ENCODE measurements at places on chromosomes 4 and X.

DNA sequence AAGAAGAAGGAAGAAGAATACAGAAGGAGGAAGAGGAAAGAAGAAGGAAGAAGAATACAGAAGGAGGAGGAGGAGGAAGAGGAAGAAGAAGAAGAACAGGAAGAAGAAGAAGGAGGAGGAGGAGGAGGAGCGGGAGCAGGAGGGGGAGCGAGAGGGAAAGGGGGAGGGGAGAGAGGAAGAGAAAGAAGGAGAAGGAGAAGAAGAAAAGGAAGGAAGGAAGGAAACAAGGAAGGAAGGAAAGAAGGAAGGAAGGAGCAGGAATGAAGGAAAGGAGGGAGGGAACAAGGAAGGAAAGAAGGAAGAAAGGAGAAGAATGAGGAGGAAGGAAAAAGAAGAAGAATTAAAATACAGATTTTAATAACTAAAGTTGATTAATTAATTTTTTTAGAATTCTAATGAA is 82.5 kb upstream of the PTPN13 start:
- DNase-seq = no peak

DNA sequence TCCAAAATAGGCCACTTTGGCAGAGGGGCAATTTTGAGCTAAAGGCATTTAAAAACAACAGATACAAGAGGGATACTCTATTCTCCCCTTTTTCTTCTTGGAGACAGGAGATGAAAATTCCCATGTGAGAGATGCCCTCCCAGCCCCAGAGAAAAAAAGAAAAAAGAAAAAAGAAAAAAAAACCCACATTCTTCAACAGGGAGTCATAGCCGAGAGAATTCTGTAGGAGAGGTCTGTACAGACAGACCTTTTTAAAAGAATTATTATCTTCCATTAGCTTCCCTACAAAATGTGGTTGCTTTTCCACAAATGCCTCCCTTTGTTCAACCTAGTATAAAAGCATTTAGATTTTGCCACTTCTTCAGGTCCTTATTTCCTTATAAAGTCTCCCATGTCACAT is 89.9 kb downstream of the SPCS3 start:
- peak; percentile 48 for DNase-seq

GRCh38 chr4:94728056-94728766 is 29.5 kb upstream of the BMPR1B start:
- DNase-seq = peak; percentile 22

DNA sequence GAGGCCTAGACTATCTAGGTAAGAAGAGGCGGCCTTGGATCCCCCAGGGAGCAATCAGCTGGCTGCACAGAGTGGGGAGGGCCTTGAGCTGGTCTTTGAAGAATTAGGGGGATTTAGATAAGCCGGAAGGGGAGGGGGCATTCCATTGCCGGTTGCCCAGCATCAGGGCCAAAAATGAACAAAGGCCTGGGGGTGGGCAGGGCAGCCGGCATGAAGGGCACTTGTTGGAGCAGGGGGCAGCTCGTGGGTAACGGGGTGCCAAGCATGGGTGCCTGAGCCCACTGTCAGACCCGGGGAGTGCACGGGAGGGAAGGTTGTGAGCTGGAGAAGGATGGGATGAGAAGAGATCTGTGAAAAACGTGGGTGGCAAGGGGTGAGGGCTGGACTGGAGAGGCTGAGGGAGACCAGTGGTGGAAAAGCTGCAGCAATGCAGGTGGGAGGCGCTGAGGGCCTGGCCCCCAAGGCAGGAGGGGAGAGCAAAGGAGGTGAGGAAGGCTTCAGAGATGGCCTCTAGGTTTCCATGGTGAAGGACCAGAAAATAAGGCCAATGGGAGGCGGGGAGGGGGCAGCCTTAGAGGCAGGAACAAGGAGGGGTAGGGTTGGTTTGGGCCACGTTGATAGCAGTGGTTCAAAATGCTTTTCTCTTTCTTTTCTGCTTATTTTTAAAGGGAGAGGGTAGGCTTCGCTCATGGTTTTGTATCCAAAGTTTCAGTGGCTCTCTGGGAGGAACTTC is 8.6 kb downstream of the KLF3 start:
- no peak for DNase-seq

- no peak for DNase-seq
These were observed 69.3 kb upstream of the HMX1 start for GRCh38 chr4:8940792-8941491.

DNA sequence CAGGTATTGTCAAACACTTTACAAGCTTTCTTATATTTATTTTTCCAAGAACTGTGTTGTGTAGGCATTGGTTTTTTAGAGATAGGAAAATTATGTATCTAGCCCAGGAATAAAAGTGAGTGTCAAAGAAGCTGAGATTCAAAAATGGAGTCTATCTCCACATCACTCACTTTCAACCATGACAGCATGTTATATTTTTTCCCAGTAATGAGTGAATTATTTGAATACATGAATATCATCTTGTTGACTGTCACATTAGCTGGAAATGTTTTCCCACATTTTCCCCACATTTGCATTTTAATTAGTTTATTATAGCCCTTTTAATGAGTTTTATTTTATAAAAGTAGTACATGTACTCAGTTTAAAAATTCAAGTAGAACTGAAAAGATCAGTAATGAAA is 693.7 kb downstream of the PCDH18 start:
- DNase-seq = no peak

- DNase-seq = peak; percentile 96
These were observed 353.1 kb upstream of the BOD1L1 start for GRCh38 chr4:13980317-13981310.

GRCh38 chr4:8607603-8608481 is 15.3 kb downstream of the CPZ start:
- peak; percentile 3 for DNase-seq

GRCh38 chrX:126165401-126165720 is 728 bp downstream of the DCAF12L2 start:
- DNase-seq = no peak

DNA sequence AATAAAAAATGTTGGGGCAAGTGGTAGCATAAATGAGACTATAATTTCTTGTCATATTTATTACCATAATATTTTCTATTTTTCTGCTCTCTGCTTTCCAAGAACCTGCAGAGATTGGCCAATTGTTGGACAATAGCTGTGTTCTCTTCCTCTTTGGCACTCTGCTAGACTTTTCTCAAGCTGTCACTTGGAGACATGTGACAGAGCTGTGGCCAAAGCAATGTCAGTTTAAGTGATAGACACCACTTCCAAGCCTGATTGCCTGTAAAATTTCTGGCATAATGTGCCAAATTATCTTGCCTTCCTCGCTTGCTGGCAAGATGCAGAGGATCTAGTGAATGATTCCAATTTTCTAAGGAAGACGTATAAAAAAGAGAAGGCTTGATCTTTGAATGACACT is 162.2 kb upstream of the NDST4 start:
- DNase-seq = no peak

DNA sequence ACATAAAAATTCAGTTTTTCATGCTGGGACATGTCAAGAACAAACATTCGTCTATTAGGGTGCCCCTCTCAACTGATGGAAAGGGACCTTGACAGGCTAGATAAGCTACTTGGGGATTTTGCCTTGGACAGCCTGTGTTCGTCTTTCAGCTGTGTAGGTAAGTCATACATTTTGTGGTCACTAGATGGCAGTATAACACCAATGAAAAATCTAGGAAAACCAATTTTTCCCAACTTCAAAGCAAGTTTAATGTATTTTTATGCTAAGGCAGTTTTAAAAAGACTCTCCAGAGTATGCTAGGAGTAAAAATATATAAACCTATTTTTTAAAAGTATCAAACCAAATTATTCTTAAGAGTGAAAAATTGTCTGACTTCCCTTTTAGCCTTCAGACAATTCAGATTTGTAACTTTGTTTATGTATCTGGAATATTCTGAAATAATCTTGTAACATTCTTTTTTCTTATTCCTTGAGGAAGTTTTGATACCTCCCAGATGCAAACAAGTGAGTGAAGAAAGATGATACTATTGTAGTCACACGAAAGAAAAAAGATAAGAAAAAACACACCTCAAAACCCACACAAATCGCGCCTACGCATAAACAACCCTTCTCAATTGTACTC is 158.3 kb downstream of the CPE start:
- DNase-seq = peak; percentile 46

GRCh38 chr4:89067417-89067816 is 10.4 kb upstream of the FAM13A start:
- DNase-seq = peak; percentile 45

- no peak for DNase-seq
These were observed 38.2 kb downstream of the ZBTB49 start for GRCh38 chr4:4328206-4328605.

- DNase-seq = no peak
These were observed 22.2 kb downstream of the VSIG4 start for GRCh38 chrX:66017659-66018170.

- DNase-seq = no peak
These were observed 45.6 kb downstream of the ARFIP1 start for GRCh38 chr4:152825336-152825735.

DNA sequence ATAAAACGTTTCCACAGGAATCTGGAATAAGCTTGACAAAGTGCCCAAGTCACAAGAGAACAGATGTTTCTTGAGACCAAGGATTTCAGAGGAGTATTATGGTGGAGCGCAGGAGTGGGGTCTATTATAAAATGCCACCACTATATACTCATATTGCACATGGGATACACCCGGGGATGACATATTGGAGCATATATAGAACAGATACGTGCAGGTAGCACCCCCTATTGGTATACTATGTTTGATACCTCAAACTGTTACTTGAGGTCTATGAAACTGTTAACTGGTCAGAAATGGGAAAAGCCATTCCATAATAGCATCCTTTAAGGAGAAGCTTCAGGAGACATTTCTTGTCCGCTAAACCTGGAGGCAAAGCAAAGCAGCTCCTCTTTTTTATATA is 86.0 kb downstream of the PCYT1B start:
- DNase-seq = peak; percentile 3

GRCh38 chr4:25654031-25654970 is 1.4 kb upstream of the SLC34A2 start:
- DNase-seq = peak; percentile 4

DNA sequence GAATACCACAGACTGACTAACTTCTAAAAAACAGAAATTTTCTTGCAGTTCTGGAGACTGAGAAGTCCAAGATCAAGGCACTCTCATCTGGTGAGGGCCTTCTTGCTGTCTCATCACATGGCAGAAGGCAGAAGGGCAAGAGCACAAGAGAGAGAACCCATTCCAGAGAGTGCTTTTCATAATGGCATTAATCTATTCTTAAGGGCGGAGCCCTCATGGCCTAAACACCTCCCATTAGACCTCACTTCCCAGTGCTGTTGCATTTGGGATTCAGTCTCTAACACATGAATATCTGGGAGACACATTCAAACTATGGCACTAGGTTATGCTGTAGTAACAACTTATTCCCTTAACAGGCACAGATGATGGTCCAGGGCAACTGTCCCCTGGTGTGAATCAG is 37.1 kb upstream of the TLR2 start:
- no peak for DNase-seq

- DNase-seq = peak; percentile 68
These were observed 2.4 kb downstream of the SPRY1 start for GRCh38 chr4:123398853-123399626.

GRCh38 chrX:67523002-67523681 is 20.7 kb upstream of the AR start:
- DNase-seq = no peak

DNA sequence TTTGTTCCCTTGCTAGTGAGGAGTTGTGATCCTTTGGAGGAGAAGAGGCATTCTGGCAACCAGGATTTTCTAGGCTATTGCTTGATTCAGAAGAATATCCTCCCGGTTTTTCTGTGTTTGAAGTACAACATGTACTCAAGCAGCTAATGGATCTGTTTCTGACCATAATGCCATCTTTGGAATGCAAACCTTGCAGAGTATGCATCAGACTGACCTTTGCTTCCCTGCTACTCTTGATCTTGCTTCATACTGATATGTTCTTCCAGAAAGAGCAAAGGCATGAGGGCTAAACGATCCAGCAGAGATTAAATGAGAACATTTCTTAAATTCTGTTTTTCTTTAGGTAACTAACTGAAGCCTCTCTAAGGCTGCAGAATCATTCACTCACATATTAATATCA is 265.4 kb upstream of the SLC7A11 start:
- DNase-seq = peak; percentile 35

- no peak for DNase-seq
These were observed 325.6 kb upstream of the BOD1L1 start for GRCh38 chr4:13953083-13953482.

- no peak for DNase-seq
These were observed 170.7 kb downstream of the COL4A6 start for GRCh38 chrX:108267557-108267956.

DNA sequence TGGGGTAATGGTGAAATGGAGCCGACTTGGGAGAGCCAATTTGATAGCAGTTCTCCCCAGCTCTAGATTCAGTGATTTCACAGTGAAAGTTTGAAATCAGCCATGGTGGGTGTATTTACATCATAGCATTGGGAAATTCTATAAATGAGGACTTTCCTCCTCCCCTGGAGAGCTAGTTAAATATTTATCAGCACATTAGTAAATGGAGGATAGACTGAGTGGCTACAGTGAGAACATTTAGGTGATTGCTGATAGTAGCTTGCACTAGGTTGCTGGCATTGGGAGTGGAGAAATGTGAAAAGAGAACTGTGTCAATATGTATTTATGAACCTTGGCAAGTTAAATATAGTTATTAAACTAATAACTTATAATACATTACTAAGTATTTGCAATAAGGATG is 347.3 kb downstream of the CCSER1 start:
- no peak for DNase-seq

DNA sequence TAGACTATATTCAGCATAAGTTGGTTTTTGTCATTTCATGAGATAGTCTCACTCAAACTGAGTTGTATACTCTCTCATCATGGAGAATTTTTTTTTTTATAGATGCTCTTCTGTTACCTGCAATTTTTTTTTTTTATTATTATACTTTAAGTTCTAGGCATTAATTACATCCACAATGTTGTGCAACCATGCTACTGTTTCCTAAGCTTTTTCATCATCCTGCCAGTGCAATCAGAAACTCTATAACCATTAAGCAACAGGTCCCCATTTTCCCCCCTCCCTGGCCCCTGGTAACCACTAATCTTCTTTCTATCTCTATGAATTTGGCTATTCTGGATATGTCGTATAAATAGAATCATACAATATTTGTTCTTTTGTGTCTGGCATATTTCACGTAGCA is 321.6 kb downstream of the STIM2 start:
- no peak for DNase-seq

DNA sequence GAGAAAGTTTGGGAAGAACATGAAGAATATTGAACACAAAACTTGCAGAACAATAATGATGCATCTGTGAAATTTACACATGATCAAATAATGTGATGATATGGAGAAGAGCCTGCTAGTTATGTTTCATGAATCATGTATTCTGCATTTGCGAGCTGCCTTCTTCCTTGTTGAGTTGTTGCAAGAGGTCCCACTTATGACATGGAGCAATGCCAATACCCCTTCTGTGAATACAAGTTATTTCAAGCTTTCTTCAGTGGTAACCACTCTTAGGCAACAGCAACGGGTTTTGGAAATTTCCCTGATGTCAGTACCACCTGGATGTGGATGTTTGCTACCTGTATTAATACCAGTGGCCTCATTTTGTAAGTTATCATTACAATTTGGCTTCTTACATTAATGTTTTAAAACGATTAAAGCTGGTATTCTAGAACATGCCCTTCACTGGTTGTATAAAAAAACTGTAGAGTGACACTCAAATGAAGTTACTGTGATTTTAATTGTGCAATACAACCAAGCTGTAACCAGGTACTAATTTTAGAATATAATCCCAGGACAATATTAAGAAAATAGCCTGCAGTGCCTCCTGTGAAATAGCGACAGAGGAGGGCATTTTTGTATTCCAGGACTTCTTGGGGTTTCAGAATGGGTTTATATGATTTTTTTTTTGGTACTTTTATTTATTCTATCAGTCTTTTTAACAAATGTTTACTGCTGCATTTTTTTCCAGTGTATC is 25.3 kb downstream of the IQCM start:
- DNase-seq = peak; percentile 45

- DNase-seq = no peak
These were observed 20.9 kb upstream of the CD99L2 start for GRCh38 chrX:150919401-150919800.
